ENCODE measurements at places on chromosomes 12 and 14.

DNA sequence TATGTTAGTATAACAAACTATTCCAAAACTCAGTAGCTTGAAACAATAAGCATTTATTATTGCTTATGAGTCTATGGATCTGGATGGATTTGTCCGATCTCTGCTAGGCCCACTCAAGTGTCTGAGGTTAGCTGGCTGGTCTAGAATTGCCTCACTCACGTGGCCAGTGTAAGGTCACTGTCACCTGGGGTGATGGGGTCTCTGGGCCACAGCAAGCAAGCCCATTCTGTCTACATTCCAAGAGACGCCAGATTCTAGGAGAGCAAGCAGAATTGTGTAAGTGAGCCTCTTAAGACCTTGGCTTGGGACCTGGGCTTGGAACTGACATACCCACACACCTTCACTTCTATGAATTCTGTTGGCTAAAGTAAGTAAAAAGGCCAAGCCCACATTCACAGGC is 80.2 kb downstream of the STON2 start:
- DNase-seq, result no peak

DNA sequence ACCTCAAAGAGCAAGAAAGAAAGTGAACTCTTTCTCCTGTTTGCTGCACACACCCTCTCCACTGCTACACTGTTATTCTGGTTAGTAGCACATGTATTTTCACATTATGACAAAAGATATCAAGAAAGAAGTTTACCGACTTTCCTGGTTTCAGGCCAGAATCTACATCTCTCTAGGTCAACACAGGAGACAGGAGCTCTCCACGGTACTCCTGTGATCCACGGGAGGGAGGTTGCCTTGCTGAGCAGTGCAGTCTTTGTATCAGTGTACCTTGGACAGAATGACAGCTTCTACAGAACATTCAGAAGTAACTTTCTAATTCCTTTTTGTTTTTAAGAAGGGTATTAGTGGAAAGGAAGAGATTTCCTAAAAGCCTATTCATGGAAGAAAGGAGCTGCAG is 805.6 kb downstream of the NRXN3 start:
- DNase-seq, result no peak

DNA sequence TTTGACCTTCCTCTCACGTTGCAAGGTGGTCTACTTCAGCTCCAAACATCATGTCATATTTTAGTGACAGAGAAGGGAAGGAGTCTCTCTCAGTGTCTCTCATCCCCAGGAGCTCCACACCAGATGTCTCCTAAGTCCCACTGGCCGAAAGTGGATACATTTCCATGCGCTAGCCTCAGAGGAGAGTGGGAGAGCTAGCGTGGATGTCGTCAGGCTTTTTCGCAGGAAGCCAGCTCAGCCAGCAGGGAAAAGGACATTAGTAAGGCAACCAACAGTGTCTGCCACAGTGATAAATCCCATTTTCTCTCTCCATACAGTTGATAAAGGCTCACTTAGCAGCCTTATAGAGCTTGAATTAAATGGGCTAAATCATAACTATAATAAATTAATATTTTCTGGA is 155.7 kb downstream of the PELI2 start:
- no peak for DNase-seq

DNA sequence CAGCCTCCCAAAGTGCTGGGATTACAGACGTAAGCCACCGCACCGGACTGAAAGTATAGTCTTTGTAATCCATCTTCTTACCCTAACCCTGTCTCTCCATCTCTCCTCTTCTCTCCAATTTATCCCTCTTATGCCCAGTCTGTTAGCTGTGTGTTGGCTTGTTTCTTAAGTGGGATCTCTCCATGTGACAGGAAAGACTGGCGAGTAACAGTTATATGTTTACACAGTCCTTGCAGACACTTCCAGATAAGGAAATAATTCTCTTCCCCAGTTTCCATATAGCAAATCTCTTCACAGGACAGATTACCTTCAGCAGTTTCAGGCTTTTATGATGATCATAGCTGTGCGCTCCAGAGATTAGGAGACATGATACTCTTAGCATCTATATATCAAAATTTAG is 16.0 kb upstream of the DIP2B start:
- no peak for DNase-seq

GRCh38 chr12:50953047-50953446 is 703 bp downstream of the HIGD1C start:
- DNase-seq, result no peak

- no peak for DNase-seq
These were observed 4.6 kb downstream of the TMEM120B start for GRCh38 chr12:121717041-121717699.

DNA sequence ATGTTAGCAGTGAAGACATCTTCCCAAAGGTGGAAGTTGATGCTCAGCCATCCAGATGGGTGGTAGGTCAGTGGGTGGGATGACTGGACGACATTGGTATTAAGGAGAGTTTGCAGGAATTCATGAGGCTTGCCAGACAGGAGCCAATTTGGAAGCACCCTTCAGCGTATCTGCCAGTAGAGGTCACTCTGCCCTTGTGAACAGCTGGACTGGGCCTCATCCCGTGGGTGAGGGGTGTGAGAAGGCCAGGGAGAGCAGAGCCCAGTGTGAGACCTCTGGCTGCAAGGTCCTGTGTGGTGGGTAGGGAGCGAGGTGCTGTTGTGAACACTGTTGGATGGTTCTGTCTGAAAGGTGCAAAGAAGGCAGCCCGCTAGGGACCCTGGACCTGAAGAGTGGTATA is 37.7 kb downstream of the SLC5A8 start:
- no peak for DNase-seq

DNA sequence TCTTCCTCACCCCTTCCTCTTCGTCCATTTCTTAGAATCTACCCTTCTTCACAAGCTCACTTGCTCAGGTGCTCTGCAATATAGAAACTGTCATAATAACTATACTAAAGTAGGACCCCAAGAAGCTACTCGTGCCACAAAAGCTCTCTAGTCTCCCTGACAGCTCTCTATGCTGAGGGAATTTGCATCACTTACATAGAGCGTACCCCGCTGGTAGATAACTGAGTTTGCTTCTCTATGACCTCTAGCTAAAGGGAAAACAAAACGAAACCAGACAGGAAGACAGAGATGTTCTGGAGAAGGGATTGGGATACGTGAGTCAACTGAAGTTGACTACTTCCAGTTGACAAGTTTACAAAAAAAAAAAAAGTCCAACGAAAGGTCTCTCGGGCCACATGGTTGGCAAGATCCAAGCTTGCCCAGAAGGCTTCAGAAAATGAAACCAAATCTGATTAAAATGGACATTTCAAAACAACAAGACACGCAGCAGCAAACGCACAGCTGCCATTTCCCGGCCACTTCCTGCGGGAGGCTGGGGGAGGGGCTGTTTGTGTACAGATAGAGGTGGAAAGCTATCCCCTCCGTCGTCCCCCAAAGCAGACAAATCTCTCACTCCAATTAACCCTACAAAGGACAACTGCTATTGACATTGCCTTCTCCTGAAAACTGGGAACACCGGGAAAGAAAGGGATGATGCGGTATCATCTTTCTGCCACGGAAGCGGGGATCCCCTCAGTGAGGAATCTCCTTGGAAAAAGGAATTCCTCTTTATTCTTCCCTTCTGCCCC is 1.3 kb downstream of the BAZ2A start:
- peak; percentile 49 for DNase-seq

DNA sequence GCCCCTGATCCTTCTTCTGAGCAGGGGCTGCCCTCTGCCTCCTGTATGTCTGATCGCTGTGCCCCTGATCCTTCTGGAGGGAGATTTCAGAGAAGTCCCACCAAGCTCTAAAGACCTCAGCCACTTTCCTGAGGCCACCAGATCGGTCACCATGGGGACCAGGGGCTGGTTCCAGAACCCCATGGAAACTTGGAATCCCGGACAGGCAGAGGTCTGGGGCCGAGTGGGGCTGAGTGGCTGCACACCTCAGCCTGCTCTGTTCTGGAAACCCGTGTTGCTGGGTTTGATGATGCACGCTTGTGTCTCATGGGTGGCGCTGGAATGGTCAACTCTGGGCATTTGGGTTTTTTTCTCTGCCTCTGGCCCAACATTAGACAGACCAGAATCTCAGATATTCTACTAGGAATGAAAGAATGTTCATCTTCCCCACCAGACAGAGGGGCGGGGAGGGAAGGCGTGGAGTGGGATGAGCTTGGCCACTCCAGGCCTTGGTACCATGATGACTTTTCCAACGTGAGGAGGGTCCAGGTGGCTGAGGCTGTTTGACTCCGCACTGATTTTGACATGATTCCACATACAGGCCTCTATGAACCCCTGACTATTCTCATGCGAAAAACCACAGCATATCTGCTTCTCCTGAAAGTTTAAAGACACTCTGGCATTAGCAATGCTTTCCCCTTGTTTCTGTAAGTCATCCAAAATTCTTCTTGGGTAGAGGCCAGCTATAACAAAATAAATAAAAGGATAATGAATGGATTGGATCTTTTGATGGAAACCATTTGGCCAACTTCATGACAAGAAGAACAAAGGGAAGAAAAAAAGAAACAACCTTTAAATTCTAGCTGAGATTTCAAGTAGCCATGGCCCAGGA is 114.5 kb downstream of the ADGRD1 start:
- DNase-seq, result no peak

- no peak for DNase-seq
These were observed 82.7 kb upstream of the KITLG start for GRCh38 chr12:88662961-88663360.

GRCh38 chr12:13981296-13981962 is at the start of gene GRIN2B:
GRIN2B (minus strand) TSS chr12:13981602; CDS start chr12:13866208, 115,394 bp downstream.
- no peak for DNase-seq

GRCh38 chr12:89856431-89856830 is 147.8 kb upstream of the ATP2B1 start:
- DNase-seq, result no peak

- DNase-seq, result no peak
These were observed 135.9 kb downstream of the GARIN6 start for GRCh38 chr12:99783421-99783820.

DNA sequence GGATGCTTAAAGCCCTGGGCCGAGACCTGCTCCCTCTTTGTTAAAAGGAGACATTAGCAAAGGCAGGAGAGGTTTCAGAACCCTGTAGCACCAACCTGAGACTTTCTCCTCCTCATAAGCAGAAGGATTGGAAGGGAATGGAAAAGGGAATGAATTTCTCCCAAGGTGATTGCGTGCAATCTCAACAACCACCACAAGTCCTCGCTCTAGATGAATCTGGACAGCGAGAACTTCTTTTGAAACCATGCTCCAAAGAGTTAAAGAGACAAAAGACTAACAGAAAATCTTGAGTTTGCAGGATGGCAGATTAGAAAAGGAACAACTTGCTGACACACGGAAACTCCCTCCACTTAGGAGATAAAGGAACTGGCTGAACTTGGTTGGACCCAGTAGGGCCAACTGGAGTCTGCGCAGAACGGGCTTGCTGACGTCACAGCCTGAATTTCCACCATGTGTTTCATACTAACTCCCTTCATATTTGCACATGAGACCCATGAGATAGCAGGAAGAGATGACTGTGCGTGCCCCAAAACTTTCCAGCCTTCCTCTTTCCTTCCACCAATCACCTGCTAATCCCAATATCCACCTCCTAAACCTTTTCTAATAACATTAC is 137.0 kb downstream of the PTPN11 start:
- no peak for DNase-seq

- no peak for DNase-seq
These were observed 568.3 kb upstream of the FLRT2 start for GRCh38 chr14:84961637-84962036.
